ENCODE measurements at places on chromosomes 13 and 19.

GRCh38 chr13:21522847-21523246, 63.7 kb upstream of the ZDHHC20 start:
- DNase-seq = no peak

GRCh38 chr13:90485436-90485835, 862.1 kb upstream of the MIR17HG start:
- no peak for DNase-seq

DNA sequence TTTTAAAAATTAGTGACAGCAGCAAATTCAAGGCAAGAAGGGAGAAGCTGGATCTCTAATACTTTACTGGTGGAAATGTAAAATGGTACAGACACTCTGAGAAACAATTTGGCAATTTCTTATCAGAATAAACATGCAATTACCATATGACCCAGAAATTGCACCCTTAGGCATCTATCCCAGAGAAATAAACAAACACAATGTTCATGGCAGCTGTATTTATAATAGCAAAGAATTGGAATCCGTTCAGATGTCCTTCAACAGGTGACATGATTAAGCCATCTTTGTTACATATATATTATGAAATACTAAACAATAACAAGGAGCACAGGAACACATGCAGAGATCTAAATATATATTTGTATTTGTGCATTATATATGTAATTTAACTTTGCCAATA, 756.5 kb downstream of the SLITRK1 start:
- no peak for DNase-seq

GRCh38 chr13:34356686-34357434, 538.9 kb downstream of the RFC3 start:
- DNase-seq = no peak

- DNase-seq = no peak
Measured at GRCh38 chr19:58033741-58034476, at the start of gene ZSCAN1. TSS of gene ZSCAN1 (plus strand) at chr19:58034025. CDS start at chr19:58037837, 3,812 bp downstream.
